NCI-H1105 (cell line): ENCODE measurements at places on chromosomes 12 and 14.

- DNase-seq, result no peak
Measured at GRCh38 chr12:810671-811415, 58.5 kb downstream of the WNK1 start.

- no peak for DNase-seq
Measured at GRCh38 chr12:88501972-88502938, 78.0 kb downstream of the KITLG start.

GRCh38 chr12:108859923-108860291 lies 2.5 kb upstream of the SSH1 start:
- DNase-seq, result no peak

GRCh38 chr12:104010606-104011169 lies 39.3 kb downstream of the GLT8D2 start:
- no peak for DNase-seq

- DNase-seq, result no peak
Measured at GRCh38 chr12:14621826-14622225, 54.1 kb upstream of the PLBD1 start.

GRCh38 chr14:37019488-37019887 lies 152.9 kb downstream of the SLC25A21 start:
- DNase-seq, result no peak

DNA sequence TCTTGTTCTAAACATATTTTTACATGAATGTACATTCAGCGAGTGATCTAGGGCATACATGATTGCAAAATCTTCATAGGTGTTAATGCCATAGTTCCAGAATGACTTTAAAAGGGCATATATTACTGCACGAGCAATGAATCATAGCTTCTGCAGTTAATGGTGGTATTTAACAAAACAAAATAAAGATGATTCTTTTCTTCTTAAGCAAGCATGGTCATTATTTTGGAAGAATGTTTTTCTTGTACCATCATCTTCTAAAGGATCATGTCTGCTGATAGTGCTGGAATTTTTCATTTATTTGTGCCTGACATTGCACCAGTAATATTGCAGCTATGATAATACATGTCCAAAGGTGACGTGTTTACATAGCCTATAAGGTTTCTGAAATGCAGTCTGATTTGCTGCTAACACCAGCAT lies 388.6 kb downstream of the CCDC91 start:
- DNase-seq, result no peak

DNA sequence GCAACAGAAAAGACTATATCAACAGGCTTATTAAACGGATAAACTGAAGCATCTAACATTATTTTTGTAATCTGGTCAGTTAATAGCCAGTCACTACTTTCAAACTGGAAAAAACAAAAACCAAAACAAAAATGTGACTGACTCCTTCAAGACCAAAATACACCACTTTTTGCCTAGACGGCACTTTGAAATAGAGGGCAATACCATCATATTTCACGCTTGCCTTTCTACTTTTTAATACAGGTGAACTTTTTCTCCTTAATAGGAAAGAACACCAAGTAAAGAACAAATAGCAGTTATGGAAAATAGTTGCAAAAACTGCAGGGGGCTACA lies 550 bp upstream of the NUP107 start:
- no peak for DNase-seq

DNA sequence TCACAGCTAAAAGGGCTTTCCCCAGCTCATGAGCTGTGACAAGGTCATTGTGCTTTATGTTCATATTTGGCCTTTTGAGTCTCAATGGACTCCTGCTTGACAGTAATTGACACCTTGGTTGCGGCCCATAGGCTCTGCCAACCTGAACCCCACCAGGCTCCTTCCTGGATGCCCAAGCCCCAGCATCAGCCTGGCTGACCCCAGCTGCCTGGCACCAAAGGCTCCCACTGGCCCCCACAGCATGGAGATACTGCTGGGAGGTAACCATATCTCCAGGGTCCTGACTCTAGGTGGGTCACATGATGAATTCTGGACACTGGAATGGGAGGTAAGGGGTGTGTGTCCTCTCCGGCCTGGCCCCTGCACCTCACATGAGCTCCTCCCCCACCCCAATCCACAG lies 50.2 kb downstream of the CLMN start:
- no peak for DNase-seq

DNA sequence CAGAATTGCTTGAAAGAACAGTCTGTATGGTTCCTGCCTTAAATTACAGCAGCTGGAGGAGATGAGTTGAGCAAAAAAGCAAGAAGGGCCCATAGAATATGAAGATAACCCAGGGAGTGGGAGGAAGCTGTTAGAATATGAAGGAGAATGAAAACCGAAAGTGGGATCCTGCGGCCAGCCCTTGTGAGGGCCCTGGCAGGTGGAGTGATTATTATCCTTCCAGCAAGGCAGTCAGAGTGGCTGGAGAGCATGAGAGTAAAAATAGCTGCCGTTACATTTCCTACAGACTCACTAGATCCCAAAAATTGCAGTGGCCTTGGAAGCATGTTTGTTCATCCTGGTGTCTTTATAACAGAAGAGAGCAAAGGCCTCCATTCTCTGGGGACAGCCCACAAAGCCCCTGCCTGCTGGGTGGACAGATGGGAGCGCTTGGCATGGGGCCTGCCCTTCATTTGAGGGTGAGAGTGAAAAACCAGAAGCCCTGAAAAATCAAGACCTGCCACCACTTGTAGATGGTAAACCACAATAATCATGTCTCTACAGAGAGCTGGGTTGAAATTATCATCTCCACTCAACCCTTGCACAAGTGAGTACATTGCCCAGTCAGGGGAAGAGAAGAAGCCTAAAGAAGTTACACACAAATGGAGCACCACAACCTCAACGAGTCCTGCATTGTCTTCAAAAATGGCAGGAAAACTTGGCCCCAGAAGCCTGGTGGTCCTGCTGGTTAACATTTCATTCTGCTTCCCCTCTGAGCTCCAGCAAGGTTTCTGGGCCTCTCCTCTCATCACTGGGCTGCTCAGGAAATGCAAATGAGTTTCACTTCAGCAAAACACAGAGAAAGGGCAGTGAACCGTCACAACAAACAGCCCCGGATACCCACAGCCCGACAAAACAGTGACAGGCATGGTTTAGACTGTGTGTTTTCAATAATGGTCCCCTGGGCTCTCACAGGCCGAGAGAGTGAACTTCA lies 20.5 kb downstream of the ZDHHC22 start:
- DNase-seq, result peak; percentile 31

GRCh38 chr14:51726166-51726899 lies 74.6 kb downstream of the FRMD6 start:
- DNase-seq, result no peak

GRCh38 chr12:115088328-115088994 lies 404.5 kb upstream of the TBX3 start:
- no peak for DNase-seq

DNA sequence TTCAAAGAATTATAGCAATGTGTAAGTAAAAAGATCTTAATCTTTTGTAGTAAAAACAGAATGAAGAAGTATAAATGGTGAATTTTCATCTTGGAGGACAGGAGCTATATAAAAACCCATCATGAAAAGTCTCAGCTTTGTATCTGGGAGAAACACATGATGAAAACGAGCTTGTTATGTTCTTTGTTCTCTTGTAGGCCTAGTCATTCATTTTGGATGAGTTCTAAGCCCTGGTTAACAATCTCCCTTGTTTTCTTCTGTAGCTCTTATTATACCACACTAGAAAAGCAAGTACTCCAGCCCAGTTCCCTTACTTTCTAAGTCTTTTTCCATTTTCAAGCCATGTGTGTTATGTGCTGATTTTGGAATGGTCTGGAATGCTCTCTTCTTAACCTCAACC lies 463.5 kb upstream of the RGS6 start:
- no peak for DNase-seq

DNA sequence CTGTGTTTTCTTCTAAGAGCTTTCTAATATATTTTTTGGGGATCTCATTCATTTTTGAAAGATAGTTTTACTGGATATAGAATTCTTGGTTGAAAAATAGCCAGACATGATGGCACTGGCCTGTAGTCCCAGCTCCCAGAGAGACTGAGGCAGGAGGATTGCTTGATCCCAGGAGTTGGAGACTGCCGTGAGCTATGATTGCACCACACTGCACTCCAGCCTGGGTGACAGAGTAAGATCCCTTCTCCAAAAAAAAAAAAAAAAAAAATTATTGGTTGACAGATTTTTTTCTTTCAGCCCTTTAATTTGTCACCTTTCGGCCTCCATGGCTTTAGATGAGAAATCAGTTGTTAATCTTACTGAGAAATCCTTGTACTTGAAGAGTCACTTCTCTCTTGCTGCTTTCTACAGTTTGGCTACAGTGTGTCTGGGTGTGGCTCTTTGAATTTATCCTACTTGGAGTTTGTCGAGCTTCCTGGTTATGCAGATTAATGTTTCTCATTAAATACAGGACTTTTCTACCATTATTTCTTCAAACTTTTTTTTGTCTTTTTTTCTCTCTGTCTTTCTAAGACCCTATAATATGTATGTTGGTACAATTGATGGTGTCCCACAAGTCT lies 60.2 kb upstream of the AMN start:
- DNase-seq, result no peak

DNA sequence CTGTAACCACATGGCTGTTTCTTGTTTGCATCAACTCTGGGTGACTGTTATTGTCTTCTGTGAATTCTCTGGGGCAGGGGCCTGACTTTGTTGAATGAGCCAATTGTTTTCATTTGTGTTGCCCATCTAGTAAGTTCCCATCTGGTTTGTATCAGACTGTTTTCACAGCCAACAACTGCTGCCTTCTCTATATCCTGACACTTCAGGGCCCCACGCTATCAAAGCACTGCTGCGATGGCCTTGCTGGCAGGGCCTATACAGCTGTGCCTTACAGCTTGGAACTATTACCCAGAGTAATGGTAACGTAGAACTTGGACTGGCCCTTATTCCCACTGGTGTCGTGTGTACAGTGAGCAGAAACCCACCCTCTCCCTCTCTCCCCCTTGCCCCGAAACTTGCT lies 104.3 kb upstream of the DACT1 start:
- no peak for DNase-seq

DNA sequence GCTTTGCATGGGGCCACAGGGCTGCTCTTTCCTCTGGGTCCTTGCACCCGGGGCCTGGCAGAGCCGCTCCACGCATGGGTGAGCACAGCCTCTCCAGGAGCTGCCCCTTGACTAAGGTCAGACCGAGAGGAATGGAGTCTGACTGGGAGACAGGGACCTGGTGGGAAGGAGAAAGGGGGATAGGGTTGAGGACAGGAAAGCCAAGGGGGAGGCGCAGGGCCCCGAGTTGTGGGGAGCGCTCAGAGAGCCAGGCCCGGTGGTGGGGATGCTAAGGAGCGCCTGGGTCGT lies 16.0 kb downstream of the PAPLN start:
- DNase-seq, result no peak

- no peak for DNase-seq
Measured at GRCh38 chr12:71719647-71720370, 33.9 kb downstream of the TMEM19 start.

DNA sequence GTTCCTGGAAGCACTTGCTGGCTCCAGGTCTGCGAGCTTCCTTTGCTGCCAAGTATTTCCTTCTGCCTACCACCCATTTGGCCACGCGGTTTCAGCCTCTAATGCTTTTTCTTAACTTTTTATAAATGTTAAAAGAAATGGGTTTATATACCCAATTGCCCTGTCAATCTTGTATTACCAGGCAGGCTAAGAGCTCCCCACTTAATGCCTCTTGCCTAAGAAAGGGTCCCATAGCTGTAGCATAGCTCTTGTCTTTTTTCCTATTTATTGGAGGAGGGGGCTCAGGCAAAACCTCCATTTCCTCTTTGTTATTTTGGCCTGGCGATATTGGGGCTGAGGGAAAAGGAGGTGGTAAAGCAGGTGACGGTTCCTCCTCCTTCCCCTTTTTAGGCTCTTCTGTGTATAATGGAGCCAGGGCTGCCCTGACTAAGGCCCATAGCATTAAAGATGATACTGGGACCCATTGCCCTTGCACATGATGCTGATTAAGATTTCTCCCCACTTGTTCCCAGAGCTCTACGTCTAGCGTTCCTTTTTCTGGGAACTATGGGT lies 21.6 kb upstream of the BLTP3B start:
- DNase-seq, result no peak

- DNase-seq, result no peak
Measured at GRCh38 chr14:77746064-77746702, 14.8 kb downstream of the SNW1 start.

DNA sequence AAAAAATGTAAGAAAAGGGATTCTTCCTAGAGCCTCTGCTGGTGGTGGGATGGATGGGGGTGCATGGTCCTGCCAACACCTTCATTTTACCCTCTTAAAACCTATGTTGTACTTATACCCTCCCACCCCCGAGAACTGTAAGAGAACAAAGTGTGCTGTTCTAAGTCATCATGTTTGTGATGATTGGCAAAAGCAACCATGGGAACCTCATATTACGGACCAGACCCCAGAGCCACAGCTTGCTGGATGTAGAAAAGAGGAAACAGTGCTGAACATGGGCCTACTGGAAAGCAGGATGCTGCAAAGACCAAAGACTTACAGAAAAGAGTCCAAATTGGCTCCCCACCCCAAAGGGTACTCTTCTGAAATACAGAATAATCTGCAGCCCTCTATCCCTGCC lies 311.2 kb downstream of the DUSP6 start:
- DNase-seq, result no peak

GRCh38 chr12:101455685-101456084 lies 19.5 kb upstream of the SPIC start:
- DNase-seq, result no peak

- DNase-seq, result no peak
Measured at GRCh38 chr12:53726946-53727309, 324 bp downstream of the CALCOCO1 start.

DNA sequence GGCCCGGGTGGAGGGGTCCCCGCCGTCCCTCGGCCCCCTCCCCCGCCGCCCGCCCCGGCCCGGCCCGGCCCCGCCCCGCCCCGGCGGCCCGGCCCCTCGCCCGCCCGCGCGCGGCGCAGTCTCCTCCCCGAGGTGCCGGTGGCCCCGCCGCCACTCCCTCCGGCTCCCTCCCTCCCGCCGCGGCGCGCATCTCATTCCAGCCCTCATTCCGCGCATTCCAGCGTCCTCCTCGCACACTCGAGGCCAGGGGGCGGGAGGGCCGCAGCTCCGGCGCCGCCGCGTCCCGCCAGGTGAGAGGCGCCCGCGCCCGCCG lies at the start of gene TEAD4:
Gene TEAD4, plus strand, starts transcription at position 206 of the 313 bp plus-strand sequence.
- DNase-seq, result peak; percentile 37

DNA sequence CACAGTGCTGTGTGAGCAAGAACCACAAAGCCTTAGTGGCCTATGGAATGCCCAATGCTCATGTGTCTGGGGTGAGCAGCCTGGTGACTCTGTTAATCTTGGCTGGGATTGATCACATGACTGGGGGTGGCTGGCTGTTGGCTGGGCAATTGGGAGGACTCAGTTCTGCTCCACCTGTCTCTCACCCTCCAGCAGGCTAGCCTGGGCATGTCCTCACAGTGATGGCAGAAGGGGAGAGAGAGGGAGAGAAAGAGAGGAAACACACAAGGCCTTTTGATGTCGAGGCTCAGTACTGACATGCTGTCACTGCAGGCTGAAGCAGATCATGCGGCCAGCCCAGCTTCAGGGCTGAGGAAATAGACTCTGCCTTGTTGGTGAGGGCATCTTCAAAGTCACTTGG lies 136.8 kb downstream of the TBX5 start:
- peak; percentile 67 for DNase-seq
